Ureter (tissue), 1 donor: ENCODE measurements at places on chromosomes 12 and 14. TPM values are rescaled to one million over a fixed set of nuclear protein-coding genes. Genes with fewer than 3 reads are reported as not detected.

Gene CDK17
- total RNA-seq: 40.9 TPM

Gene TRPV4
- total RNA-seq: 3.6 TPM

Gene THTPA
- 20.2 TPM for total RNA-seq

Gene TMEM117
- total RNA-seq: 16.7 TPM

Gene SNX6
- 71.8 TPM for total RNA-seq

Gene ZFHX2
- 2.8 TPM for total RNA-seq

Gene DNAH10
- total RNA-seq: 0.60 TPM

Gene PXN
- total RNA-seq: 166 TPM

Gene SRRM4
- not detected for total RNA-seq

Gene TRIM9
- 1.7 TPM for total RNA-seq

DNA sequence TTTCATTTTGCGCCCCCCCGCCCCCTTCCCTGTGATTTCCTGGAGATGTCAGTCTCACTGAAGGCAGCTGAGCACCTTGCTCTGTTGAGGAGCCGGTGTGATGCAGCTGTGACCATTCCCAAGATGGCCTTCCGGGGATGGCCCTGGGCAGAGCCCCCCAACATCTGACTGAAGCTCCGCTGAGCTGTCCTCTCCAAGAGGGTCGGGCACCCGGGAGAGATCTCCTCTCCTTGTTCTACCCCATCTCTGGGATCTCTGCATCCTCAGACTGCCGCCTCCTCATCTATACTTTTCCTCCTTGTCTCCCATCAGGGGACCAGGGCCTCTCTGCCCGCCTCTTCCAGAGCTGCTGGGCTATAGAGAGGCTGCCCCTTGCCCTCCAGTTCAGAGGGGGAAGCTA is 965 bp upstream of the SMOC1 start:
- DNase-seq: no peak

- DNase-seq: no peak
Measured at GRCh38 chr14:103395244-103395643, 10.0 kb downstream of the MARK3 start.

- peak; percentile 68 for DNase-seq
Measured at GRCh38 chr14:58659846-58660245, 22.1 kb downstream of the DACT1 start.

DNA sequence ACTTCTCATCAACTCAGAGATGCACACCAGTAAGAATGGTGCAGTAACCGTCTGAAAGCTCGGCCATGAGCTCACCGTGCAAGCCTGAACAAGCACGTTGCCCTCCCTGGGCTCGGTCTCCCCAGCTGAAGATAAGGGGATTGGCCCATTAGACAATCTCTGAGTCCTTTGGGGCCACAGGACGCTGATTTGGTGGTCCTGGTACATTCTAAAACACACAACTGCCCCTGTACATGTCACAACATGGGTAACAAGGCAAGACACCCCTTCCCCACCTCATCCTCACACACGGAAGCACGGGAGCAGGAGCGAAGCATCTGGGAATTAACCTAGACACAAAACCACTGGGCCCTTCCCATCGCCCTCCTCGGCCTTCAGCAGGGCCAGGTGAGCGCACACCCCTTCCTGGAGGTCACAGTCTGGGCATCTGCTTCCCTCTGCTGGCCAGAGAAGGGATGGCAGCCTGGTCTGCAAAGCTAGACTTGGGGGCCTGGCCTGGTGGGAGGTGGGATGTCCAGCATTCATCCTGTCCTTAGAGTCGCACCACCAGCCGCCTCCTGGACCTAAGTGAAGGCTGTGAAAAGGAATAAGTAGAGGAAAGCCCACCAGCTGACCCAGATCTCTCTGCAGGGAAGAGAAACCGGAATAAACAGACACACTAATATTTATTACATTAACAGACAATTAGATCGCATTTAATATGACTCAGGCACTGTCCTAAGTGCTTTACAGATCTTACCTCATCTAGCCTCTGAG is 18.9 kb upstream of the SMUG1 start:
- DNase-seq: peak; percentile 73

DNA sequence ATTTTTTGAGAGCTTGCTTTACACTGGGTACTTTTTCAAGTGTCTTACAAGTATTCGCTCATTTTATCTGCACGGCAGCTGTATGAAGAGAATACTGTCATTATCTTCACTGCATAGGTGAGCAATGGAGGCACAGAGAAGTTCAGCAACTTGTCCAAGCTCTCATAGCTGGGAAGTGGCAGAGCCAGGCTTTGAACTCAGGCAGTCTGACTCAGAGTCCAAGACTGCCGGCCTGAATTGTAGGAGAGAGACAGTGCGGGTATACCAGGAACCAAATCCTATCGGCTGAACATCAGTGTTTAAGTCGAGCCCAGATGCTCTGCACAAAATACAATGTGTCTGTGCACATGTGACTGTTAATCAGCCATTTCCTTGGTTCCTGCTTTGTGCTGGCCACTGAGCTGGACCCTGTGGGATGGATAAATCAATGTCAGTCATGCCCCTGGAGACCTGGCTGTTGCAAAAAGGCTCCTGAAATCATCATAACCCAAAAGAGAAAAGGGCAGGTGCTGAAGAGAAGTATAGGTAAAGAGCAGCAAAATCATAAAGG is 474.6 kb downstream of the DPF3 start:
- no peak for DNase-seq

GRCh38 chr14:74628418-74628817 is 16.4 kb upstream of the LTBP2 start:
- no peak for DNase-seq

DNA sequence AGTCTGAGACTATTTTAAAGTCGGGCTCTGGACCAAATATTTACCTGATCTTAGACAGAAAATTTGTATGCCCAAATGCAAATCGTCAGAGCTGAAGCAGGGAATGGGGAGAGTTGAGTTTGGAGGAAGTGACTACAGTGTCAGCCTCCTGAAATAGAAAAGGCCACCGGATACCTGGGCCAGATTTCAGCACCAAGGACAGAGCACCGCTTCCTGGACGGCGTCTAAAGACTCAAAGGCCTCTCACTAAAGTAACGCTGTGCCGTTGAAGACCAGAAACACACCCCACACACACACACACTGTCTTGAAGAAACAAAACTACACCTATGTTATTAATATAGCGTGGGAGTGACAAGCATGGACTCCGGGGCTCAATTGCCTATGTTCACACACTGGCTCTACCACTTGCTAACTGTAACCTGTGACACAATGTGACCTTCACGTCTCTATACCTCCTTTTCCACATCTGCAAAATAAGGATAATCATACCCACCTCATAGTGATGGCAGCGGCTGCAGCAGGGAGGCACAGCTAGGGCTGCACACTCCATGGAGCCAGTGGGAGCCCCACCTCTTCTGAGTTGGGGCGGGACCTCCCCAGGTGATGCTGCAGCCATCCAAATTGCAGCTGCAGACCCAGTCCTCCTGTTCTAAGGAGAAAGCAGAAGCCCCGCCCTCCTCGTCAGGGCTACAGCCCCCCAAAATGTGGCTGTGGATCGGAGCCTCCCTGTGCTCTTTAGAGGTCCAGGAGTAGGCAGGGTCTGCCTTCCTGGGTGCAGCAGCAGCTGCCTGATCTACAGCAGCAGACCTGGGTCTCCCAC is 35.6 kb downstream of the KRT76 start:
- peak; percentile 58 for DNase-seq

- no peak for DNase-seq
Measured at GRCh38 chr14:56555921-56556570, 23.6 kb upstream of the TMEM260 start.

DNA sequence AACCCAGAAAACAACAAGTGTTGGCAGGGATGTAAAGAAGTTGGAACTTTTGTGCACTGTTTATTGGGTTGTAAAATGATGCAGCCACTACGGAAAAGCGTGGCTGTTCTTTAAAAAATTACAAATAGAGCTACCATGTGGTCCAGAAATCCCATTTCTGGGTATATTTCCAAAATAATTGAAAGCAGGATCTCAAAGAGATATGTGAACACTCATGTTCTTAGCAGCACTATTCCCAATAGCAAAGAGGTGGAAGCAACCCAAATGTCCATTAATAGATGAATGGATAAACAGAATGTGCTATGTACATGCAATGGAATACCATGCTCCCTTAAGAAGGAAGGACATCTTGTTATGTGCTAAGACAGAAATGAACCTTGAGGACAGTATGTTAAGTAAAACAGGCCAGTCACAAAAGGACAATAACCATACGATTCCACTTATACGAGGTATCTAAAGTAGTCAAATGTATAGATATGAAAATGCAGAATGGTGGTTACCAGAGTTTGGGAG is 249.5 kb downstream of the PHLDA1 start:
- DNase-seq: no peak

DNA sequence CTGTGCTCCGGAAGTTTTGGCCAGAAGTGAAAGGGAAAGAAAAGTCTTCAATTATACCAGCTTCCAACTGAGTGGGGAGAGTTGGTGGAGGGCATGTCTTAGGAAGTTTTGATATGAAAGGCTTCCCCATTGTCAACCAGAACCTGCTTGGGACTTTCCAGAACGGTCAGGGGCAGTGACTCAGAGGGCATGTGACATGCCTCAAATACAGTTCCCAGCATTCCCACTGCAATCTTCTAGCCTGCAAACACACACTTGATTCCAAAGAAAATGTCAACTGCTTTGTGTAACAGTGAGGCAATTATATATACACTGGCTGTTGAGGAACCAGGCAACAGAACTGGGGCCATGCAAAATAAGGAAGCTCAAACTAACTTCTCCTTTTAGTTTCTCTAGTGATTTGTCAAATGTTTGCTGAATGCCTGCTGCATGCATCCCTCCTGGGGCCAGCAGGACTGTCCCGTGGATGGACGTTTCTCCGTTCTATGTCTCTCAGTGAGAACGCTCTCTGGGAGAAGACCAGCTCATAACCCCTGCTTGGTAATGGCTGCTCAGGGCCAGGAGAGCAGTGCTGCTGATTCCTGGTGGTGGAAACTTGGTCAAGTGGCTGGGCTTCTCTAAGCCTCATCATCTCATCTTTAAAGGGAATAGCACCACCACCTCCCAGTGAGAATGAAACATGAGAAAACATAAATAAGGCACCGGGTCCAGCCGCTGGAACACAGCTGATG is 18.3 kb downstream of the SLC25A47 start:
- DNase-seq: peak; percentile 42

- DNase-seq: no peak
Measured at GRCh38 chr12:14357486-14357885, 8.0 kb upstream of the ATF7IP start.

GRCh38 chr14:88075269-88075981 is 70.5 kb downstream of the GPR65 start:
- no peak for DNase-seq

DNA sequence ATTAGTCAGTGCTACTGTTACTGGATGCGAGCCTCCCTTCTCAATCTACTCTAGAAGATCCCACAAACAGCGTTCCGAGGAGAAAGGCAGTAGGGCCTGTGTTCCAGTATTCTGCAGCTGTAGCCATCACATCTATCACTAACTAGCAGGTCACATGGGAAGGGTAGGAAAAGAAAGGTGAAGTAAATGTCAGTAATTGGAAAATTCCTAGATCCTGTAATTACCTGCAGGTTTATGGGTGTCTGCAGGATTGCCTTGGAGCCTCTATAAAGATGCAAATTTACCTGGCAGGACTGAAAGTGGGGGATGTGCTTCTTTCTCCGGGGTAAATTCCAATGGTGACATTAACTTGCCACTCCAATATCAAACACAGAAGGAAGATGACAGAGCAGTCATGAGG is 77.8 kb downstream of the FERMT2 start:
- DNase-seq: no peak

DNA sequence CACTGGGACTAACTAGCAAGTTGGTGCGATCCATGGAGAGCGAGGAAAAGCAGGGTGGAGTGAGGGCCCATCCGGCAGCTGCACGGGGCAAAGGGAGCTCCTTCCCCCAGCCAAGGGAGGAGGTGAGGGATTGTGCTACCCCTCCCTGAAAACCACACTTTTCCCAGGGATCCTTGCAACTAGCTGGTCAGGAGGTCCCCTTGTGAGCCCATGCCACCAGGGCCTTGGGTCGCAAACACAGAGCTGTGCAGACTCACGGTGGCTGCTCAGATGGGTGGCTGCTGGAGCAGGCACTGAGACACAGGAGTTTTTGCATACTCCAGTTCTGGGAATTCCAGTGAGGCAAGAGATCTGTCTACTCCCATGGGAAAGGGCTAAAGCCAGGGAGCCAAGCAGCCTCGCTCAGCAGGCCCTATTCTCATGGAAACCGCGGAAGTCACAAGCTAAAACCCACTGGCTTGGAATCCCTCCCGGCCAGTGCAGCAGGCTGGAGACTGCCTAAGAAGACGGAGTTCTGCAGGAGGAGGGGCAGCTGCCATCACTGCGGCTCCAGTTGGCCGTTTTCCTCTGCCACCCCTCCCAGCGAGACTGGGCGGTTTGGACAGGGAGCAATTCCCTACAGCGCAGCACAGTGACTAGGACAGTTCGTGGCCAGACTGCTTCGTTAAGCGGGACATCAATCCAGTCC is 10.9 kb upstream of the ZNF705A start:
- DNase-seq: peak; percentile 46

- DNase-seq: no peak
Measured at GRCh38 chr12:50824914-50825313, 17.8 kb upstream of the TMPRSS12 start.

GRCh38 chr12:131530422-131530821 is 180.5 kb upstream of the SFSWAP start:
- no peak for DNase-seq

DNA sequence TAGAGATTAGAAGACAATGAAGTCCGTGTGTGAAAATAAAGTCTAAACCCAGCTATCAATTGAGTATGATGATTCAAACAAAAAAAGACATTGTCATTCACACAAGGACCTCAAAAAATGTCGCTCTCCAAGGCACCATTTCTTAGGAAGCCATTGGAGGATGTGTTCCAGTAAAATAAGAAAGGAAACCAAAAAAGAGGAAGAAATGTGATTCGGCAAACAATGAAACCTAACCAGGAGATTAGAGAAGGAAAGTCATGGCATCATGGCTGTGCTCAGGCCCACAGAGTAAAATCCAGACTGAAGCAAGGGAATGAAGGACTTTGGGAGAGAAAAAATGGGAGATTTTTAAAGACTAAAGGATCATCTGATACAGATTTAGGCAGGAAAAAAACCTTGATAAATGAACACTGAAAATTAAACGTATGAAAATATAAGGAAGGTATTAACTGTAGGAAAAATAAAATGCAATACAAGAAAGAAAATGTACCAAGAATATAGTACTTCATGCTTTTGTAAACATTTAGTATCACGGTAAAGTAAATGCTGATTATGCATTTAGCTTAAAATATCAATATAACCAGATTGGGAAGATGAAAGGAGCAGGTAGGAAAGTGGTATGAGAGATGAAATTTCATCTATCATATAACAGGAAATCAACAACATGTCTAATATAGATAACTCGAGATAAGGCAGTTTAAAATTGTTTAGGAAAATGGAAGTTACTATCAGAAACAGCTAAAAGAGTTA is 38.2 kb upstream of the MTHFD1 start:
- no peak for DNase-seq

- DNase-seq: no peak
Measured at GRCh38 chr14:39694341-39694740, 262.1 kb upstream of the FBXO33 start.
